ENCODE measurements at places on chromosomes 4 and X. TPM values are rescaled to one million over a fixed set of nuclear protein-coding genes. Genes with fewer than 3 reads are reported as not detected.

Gene TMSB15C
- 0.73 TPM for total RNA-seq

Gene MAGEA2
- not detected for total RNA-seq

Gene MGARP
- 7.6 TPM for total RNA-seq

Gene AFAP1
- total RNA-seq = 44.3 TPM

Gene RAB39B
- total RNA-seq = 0.06 TPM

Gene CXCL8
- 9.1 TPM for total RNA-seq

Gene STOX2
- total RNA-seq = 0.20 TPM

Gene MAP9
- 19.3 TPM for total RNA-seq

Gene CXCL11
- not detected for total RNA-seq

Gene TLR6
- 2.0 TPM for total RNA-seq

Gene VCX
- total RNA-seq = not detected

Gene IL21
- total RNA-seq = not detected

Gene CITED1
- not detected for total RNA-seq

Gene ATP8A1
- 2.1 TPM for total RNA-seq

Gene TAF7L
- total RNA-seq = 0.05 TPM

Gene BBS12
- 3.3 TPM for total RNA-seq

Gene LRCH2
- total RNA-seq = 2.0 TPM

Gene XIAP
- total RNA-seq = 25.1 TPM

Gene SLC25A5
- total RNA-seq = 177 TPM

Gene SRPK3
- 0.12 TPM for total RNA-seq

Gene GAGE12J
- total RNA-seq = not detected

Gene CLNK
- not detected for total RNA-seq

Gene RIBC1
- total RNA-seq = 0.19 TPM

Gene DCAF4L1
- total RNA-seq = 0.06 TPM

Gene TRIML1
- not detected for total RNA-seq

All from cardiac ventricle fibroblast (primary cell).